ENCODE measurements at places on chromosomes 5 and 9.

- peak; percentile 5 for DNase-seq
Observed at GRCh38 chr5:119470851-119471451, 18.7 kb downstream of the HSD17B4 start.

GRCh38 chr9:4796988-4797853 is 4.5 kb downstream of the RCL1 start:
- DNase-seq: peak; percentile 34

- DNase-seq: no peak
Observed at GRCh38 chr5:34657274-34657921, 1.3 kb downstream of the RAI14 start.

- DNase-seq: no peak
Observed at GRCh38 chr5:110572729-110573128, 153.7 kb downstream of the TMEM232 start.

GRCh38 chr5:127444171-127444570 is 73.3 kb upstream of the PRRC1 start:
- no peak for DNase-seq

GRCh38 chr5:114903767-114904166 is 265.9 kb downstream of the TRIM36 start:
- DNase-seq: peak; percentile 17

GRCh38 chr9:5518937-5519319 is 8.6 kb downstream of the PDCD1LG2 start:
- DNase-seq: no peak

- no peak for DNase-seq
Observed at GRCh38 chr9:138040446-138041430, 163.2 kb downstream of the CACNA1B start.

- DNase-seq: no peak
Observed at GRCh38 chr9:37167456-37168047, 47.2 kb downstream of the ZCCHC7 start.

DNA sequence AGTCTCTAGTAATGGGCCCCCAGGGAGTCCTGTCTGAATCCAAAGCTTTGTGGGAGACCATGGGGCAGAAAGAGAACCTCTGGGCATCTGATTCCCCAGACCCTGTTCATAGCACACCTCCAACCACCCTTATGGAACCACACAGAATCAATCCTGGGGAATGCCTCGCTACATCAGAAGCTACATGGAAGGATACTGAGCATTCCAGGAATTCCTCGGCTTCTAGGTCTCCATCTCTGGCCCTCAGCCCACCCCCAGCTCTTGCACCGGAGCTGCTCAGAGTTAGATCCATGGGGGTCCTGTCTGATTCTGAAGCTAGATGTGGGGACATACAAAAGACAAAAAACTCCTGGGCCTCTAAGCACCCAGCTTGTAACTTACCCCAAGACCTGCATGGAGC is 28.4 kb downstream of the VCP start:
- no peak for DNase-seq

DNA sequence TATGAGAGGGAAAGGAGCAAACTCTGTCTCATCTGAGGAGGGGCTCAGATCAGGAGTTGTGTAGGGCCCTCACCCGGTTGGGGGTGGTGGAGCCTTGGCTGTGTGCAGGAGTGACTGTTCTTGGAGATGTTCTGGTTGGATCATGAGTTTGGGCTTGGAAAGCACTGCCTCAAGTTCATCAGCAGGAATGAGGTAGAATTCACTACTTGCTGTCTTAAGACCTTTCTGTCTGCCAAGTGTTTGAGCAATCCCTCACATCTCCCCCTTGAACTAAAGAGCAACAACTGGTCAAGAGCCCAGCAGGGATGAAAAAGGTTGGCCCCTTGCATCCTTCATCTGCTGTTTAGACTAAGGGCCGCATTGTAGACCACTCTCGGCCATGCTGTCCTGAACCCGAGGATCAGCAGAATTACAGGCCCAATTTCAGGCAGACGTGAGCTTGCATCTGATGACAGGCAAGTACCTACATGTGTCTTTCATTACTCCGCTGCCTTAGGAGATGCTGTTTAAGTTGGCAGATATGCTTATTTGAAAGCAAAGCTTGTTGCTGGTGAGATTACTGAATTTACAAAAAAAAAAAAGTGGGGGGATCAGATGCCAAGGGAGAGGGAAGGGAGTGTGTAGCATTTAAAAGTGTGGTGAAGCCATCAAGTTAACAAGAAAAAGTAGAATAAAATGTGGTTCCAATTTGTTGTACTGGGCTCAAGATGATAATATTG is 36.4 kb downstream of the PIK3R1 start:
- DNase-seq: no peak

DNA sequence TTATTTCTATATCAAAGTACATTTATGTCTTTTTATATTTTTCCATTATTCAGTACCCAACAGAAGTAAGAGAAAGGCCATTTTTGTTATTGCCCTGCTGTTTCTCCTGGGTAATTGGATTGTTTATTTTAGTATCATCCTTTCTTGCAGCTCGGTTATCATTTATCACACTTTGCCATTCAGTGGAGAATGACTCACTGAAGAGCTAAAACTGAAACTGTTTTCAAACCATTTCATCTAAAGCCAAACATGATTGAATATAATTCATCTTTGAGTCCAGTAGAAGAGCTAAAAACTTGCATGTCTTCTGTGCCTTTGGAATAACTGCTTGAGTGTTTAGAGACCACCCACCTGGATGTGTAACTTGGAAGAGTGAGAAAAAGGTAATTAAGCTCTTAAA is 139.5 kb upstream of the PRDM9 start:
- DNase-seq: peak; percentile 48

All from NCI-H1105 treated with DMSO at 0.1 percent for 48 hours (cell line).